ENCODE measurements at places on chromosomes 5 and 9.

DNA sequence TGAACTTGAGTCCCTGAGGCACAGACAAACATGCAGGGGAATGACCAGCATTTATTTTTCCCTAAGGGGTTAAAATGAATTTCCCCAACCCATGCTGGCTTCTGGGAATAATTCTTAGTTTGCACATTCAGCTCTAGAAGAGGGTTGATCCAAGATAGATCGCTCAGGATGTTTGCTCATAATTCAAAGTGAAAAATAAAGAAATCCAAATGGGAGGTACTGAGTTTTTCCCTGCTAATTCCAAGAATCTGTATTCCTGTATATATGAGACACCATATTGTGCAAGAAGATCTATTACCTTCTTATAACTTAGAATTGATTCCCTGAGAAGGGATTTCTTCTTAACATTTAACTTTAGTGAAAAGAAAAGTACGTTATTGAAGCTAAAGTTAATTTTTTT lies 96.2 kb downstream of the VCAN start:
- no peak for DNase-seq

DNA sequence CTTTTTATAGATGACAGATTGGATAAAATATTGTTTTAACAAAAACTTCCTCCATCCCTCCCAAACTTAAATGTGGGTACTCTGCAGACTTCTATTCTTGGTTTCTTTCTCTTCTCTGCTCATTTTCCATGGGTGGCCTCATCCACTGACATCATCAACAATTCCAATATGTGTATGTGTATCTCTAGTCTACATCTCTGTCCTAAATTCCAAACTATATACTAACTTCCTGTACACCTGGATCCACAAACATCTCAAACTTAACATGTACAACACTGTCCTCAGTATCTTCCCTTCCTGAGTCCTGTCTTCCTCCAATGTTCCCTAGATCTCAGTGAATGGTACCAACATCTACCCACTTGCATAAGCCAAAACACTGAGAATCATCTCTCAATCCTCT lies 28.5 kb upstream of the CDK5RAP2 start:
- no peak for DNase-seq

GRCh38 chr5:143033535-143034250 lies 263.5 kb downstream of the ARHGAP26 start:
- peak; percentile 93 for DNase-seq

DNA sequence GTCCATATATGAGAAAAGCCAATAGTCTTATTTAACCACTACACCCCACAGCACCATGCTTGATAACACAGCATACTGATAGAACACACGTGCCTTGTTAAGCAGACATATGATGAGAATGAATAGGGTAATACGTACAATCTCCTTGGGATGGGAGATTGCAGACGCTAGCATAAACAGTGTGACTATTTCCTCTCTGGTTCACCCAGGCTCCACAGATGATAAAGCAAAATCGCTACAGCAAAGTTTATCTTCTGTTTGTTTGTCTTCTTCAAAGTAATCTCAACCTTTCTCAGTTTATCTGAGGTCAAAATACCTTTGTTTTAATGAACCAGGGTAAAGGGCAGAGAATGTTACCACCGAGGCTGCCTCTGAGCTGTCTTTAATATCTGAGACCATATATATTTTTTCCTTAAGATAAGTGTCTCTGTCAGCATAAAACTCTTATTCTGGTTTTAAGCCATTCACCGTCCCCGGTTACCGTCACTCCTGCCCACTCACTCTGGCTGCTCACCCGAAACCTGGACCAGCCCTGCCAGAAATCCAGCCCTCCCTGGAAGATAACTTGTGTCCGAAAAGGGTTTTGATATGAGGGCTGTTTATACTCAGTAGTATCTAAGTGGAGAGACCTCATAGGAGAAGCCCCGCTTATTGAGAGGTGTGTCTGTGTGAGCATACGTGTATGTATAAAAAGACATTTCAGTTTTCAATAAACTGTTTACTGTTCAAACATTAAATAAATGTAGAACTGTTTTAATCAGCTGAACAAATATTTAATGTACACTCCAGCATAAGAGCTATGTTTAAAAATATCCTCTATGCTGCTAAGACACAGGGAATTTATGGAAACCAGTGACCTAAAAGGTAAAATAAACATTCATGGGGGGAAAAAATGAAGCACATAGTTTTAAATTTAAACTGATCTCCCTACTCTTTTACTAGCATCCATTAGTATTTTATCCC lies 465.4 kb downstream of the RASEF start:
- DNase-seq, result no peak

DNA sequence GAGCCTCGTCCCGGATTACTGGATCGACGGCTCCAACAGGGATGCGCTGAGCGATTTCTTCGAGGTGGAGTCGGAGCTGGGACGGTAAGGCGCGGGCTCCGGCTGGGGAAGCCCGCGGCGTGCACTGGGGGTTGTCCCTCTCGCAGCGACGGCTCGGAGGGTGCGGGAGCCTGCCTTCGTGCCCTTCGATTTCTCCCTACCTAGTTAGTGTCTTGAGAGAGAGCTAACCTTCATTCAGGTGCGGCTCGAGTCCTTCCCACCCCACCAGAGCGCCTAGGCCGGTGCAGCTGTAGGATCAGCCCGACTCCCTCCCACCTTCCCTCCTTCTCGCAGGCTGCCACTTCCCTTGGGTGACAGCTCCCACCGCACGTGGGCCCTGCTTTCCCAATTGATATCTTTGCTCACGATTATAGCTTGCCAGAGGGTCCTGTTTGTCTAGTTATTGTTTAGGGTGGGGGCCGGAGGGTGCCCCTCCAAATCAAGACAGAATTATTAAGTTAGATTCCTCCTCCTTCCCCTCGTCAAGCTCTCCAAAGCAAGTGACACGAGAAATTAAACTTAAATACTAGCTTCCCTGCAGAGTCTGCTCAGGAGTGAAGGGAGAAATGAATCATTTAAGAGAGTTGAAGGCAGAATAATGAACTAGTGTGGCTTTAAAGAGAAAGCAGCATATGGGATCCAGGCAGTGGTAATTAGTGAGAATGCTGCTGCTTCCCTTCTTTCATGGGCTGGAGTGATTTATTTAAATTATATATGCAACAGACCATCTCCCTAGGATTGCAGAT lies 569 bp downstream of the CAMK4 start:
- DNase-seq, result no peak

DNA sequence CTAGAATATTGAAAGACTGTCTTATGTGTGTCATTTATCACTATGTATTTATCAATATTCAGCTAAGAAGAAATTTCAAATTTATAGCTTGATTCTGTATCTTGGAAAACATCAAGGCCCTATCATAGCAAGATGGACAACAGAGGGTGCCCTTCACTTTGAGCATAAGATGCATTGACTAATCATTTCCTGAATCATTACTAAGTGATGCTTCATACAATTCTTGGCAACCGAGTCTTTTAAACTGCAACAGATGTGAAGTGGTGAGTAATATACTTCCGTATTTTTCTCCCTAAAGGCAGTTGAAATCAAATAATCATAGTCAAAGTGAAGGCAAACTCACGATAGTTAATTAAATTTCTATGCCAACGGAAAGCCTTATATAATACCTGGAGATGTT lies 318.6 kb upstream of the RGMB start:
- peak; percentile 76 for DNase-seq

GRCh38 chr9:86351880-86352279 lies 2.3 kb downstream of the TUT7 start:
- no peak for DNase-seq

DNA sequence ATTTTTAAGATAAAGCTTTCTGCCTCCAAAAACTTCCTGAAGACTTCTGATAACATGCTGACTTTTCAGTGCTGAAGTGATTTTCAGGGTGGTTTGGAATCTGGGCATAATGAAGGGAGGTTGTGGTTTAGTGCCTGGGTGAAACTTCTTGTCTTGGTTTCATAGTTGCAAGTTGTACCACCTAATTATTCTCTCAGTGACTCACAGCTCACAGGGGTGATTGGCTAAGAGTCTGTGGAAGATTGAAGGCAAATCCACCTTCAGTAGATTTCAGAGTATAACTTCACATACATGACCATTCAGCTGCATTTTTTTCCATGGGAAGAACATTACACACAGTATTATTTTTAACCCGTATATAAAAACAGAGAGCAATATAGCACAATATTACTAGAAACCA lies 199.9 kb downstream of the PTTG1 start:
- DNase-seq, result no peak

DNA sequence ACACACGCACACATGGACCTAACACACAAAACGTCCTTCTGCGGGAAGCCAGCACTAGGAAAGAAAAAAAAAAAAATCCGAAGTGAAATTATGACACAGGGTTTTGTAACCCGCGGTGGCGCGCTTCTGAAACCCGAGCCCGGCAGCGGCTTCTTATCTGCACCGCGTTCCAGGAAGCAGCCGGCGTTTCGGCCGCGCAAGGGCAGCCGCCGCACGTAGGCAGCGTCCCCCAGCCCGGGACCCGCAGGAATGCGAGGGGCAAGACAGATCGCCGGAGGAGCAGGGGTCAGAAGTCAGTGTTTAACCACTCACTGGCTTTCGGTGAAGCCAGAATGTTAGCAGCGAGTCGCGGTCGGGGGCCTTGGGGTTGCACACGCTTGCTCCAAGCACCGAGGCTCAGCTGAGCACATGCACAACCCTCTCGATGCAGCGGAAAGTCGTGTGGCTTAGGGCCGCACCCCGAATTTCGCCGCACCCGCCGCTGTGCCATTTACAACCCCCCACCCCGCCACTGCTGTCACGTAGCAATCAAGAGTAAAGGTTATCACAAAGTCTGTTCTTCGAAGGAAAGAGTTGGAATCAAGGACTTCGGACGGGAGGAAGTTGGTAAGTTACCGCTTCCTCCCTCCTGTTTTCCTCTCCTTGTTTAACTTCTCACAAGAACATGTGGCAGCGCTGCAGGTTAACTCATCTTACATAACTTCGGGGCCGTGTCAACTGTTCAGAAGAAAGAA lies 167.9 kb downstream of the AUH start:
- DNase-seq, result peak; percentile 96

GRCh38 chr5:11040345-11040744 lies 279.3 kb upstream of the DAP start:
- no peak for DNase-seq

DNA sequence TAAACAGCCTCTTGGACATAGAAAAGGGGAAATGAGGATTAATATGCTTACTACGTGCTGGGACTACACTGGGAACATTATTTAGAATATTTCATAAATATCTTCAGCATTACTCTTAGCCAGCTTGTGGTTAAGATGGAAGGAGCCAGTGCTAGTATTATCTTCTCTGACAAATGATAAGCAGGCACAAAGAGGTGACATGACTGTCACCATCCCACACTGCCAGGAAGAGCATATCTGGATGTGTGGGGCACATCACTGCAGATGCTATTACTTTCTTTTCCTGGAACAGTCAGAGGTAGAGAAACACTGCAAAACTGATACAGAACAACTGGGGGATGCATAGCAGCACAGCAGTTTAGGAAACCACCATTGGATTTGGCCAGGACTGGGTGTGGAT lies 281.0 kb upstream of the TNC start:
- no peak for DNase-seq

DNA sequence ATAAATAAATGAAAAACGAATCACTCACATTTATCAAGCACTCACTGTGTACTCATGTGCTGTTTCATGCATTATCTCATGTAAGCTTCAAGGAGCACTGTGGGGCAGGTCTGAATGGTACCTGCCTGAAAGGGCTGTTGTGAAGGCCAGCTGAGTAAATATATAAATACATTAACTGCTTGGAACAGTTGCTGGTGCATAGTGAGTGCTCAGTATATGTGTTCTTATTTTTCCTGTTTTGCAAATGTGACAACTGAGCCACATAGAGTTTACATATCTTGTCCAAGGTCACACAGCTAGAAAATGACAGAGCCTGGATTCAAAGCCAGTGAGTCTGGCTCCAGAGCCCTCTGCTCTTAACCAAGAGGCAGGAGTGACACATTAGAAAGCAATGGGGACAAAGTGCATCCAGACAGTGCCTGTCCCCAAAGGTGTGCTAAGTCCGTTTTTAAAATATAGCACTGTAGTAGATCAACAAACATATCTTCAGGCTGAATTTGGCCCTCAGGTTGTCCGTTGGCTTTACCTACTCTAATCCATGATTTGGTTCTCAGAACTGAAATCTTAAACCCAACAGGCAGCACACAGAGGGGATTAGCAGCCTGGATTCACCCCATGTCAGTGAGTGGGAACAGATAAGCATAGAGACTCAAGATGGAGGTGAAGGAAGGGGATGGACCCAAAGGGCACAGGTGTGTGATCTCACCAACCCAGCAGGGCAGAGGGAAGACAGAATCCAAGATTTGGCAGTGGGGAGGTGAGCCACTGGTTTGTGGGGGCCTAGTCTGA lies 70.8 kb downstream of the WWC1 start:
- DNase-seq, result no peak

DNA sequence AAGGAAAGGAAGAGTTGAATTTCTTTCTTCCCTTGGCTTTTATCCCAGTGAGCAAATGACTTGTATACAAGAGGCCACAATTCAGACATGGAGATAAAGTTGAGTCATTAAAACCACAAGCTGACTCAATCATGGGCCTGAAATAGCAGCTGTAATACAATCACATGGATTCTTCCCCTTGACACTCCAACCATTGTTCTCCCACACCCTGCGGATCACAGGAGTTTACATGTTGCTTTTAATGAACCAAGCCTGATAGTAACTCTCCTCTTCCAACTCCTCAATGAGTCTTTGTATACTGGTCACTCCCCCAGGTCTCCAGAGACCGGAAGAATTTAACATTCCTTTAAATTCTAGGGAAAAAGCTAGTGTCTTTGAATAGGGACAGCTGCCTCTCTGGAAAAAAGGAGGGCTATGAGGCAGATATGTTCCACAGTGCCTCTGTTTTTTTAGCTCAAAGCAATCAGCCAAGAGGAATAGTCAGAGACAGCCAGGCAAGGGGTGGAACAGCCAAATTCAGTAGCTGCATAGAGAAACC lies 32.4 kb downstream of the PCDHGC5 start:
- DNase-seq, result peak; percentile 98

DNA sequence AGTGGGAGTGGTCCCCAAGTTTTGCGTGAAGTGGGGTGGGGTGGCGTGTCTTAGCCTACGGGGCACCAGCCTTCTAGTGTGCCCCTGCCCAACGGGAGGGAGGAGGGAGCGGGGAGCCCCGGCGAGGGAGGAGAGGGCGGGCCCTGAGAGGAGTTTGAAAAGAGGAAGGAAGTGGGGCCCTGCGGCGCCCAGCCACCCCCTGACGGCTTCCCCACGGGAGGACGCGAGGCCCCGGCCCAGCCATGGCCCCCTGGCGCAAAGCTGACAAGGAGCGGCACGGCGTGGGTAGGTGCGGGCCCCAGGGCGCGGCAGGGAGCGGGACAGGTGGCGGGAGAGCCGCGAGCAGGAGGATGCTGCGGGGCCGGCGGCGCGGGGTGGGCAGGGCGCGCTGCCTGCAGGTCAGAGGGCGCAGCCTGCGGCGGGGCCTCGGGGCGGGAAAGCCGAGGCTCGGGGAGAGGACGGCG lies at the start of gene DOCK2:
DOCK2 (plus strand) TSS at position 191 of the 464 bp plus-strand sequence; CDS start at position 243, 52 bp downstream.
- no peak for DNase-seq

All from RCC 7860 (cell line).